Naive thymus-derived CD4-positive, alpha-beta T cell (primary cell): ENCODE measurements at places on chromosomes 7 and 10. TPM values are rescaled to one million over a fixed set of nuclear protein-coding genes. Genes with fewer than 3 reads are reported as not detected.

GRCh38 chr10:10911471-10911921 is 106.2 kb upstream of the CELF2 start:
- no peaks in the 10 kb centered on the region for H3K36me3 ChIP-seq
- no peaks in the 10 kb centered on the region for H3K27me3 ChIP-seq
- no peak for DNase-seq

- H3K27ac ChIP-seq = no peak overlapping the region
- no peaks in the 10 kb centered on the region for H3K4me1 ChIP-seq
- no peak overlapping the region for H3K4me3 ChIP-seq
- no peaks in the 10 kb centered on the region for H3K36me3 ChIP-seq
Observed at GRCh38 chr10:70306181-70306705, 22.4 kb upstream of the NPFFR1 start.

DNA sequence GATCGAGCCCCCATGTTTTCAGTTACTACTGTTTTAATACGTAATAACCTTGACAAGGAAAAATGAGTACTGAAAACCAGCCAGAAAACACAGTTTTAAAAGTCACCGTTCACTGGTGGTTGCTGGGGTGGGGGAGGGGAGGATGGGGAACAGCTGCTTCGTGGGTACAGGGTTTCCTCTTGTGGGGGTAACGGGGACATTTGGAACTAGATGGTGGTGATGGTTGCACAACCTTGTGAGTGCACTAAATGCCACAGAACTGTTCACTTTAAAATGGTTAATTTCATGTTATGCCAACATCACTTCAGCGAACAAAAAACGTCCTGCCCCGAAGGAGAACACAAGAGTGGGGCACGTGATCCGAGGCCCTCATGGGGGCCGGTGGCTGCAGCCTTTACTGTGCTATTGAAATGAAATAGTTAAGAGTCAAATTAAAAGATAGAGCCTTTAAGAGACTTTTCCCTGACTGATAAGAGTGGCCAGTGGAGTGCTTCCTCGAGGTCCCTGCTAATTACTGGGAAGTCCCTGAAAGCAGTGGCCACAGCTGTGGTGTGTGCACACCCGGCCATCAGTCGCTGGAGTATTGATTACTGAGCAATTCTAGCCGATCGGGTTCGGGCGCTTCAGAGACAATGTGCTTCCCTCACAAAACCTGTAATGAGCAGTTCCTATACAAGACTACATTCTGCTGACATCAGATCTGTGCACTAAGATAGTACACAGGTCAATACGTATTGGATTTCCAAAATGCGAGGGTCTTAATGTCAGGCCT is 80.3 kb downstream of the EBF3 start:
- no peaks in the 10 kb centered on the region for H3K27me3 ChIP-seq
- H3K27ac ChIP-seq = no peak overlapping the region
- H3K4me1 ChIP-seq = no peaks in the 10 kb centered on the region

GRCh38 chr10:20443094-20443493 is 454.0 kb downstream of the NEBL start:
- DNase-seq = no peak
- no peaks in the 10 kb centered on the region for H3K27me3 ChIP-seq
- no peak overlapping the region for H3K27ac ChIP-seq
- no peaks in the 10 kb centered on the region for H3K36me3 ChIP-seq
- no peaks in the 10 kb centered on the region for H3K4me1 ChIP-seq

DNA sequence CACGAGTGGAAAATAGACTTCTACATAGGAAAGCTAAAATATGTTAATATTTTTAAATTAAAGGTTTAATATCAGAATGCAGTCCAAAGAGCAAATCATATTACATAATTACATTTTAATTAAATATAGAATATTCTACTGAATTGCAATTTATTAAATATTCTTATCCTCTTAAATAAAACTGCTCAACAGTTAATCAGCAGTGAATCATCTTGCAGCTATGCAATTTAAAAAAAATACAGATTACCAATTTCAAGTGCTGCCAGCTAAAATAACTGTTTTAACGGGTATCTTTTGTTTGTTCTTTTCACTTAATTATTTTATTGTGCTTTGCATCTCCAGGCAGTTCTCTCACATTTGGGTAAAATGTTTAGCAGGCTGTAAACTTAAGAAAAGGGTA is 82.2 kb downstream of the ZNRF2 start:
- H3K27ac ChIP-seq = no peak overlapping the region
- H3K4me3 ChIP-seq = no peak overlapping the region
- H3K36me3 ChIP-seq = no peaks in the 10 kb centered on the region
- no peaks in the 10 kb centered on the region for H3K4me1 ChIP-seq
- no peak for DNase-seq
- no peaks in the 10 kb centered on the region for H3K27me3 ChIP-seq

- no peaks in the 10 kb centered on the region for H3K4me1 ChIP-seq
- no peak for DNase-seq
- H3K27ac ChIP-seq = no peak overlapping the region
- no peak overlapping the region for H3K4me3 ChIP-seq
Observed at GRCh38 chr10:95343573-95343972, 52.8 kb upstream of the PDLIM1 start.

KCTD7 gene
- 33.8 and 34.4 TPM in 2 replicates for total RNA-seq
